ENCODE measurements at places on chromosomes 5 and 9.

DNA sequence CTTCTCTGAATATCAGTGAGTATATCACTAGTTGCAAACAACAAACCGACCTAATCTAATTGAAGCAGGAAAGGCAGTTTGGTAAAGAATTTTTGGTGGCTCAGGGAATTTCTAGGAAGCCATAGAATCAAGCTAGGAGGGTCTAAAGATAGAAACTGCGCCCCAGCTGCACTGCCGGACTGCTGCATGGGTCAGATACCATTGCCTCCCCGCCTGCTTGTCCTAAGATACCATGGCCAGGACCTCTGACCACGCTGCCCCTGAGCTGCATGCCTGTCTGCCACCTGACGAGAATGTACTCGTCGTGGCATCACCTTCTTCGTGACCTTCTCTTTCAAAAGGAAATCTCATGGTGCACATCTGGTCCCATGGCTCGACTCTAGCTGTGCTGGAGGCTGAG lies 439.0 kb downstream of the ZSWIM6 start:
- no peak for DNase-seq

GRCh38 chr5:32100691-32101302 lies 73.3 kb downstream of the GOLPH3 start:
- no peak for DNase-seq

GRCh38 chr5:173969167-173970049 lies 19.6 kb upstream of the C5orf47 start:
- no peak for DNase-seq

GRCh38 chr9:16445141-16445920 lies 425.1 kb downstream of the BNC2 start:
- DNase-seq, result no peak

- DNase-seq, result no peak
Measured at GRCh38 chr5:132264546-132265335, 7.2 kb downstream of the PDLIM4 start.

DNA sequence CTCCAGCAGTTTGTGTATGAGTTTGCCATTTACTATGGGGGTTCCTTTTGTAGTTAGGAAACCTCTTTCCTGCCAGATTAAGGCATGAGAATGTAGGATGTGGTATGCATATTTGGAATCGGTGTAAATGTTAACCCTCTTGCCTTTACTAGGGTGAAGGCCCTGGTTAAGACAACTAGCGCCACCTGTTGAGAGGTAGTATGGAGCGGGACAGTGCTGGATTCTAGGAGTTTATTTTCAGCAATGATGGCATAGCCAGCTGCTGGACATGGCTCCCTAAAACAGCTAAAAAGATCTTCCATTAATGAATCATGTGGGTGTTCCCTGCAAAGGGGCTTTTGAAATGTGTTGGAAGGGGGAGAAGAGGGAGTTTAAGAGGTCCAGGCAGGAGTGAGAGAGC lies 30.7 kb upstream of the GPX3 start:
- DNase-seq, result no peak
